SHP77 treated with DMSO at 0.1 percent for 48 hours (cell line): ENCODE measurements at places on chromosomes 7 and 10.

- no peak for DNase-seq
Measured at GRCh38 chr7:16397501-16398145, 23.7 kb downstream of the CRPPA start.

DNA sequence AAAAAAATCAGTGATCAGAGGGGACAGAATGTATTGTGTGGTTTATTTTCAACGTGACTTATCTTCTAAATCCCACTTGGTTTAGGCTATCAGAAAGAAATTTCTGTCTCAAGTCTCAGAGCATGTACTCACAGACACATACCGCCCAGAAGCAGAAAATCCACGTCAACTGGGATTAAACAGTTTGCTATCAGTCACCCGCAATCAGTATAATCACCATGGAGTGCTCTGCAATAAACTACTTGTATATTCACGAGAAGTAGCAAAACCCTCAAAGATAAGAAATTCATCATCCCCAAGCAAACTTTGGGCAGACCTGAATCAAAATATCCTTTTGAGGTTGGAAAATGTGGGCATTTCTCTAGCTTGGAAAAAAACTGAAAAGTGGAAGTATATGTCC lies 259.1 kb downstream of the FGFR2 start:
- no peak for DNase-seq

- DNase-seq: no peak
Measured at GRCh38 chr7:158406801-158407200, 180.8 kb downstream of the PTPRN2 start.

DNA sequence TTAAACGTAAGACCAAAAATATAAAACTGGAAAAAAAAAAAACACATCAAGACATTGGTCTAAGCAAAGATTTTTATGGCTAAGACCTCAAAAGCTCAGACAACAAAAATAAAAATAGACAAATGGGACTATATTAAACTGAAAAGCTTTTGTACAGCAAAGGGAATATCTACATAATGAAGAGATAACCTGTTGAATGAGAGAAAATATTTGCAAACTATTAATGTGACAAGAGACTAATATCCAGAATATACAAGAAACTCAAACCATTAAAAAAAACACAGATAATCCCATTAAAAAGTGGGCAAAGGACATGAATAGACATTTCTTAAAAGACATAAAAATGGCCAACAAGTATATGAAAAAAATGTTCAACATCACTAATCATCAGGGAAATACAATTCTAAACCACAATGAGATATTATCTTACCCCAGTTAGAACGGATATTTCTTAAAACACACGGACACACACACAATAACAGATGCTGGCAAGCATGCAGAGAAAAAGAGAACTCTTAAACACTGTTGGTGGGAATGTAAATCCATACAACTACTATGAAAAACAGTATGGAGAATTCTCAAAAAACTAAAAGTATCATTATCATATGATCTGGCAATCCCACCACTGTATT lies 28.8 kb downstream of the CNOT4 start:
- DNase-seq: no peak

GRCh38 chr7:98826811-98827231 lies 43.0 kb downstream of the TMEM130 start:
- no peak for DNase-seq

- no peak for DNase-seq
Measured at GRCh38 chr7:30001998-30002397, 12.4 kb upstream of the SCRN1 start.

- no peak for DNase-seq
Measured at GRCh38 chr7:50711271-50712175, 71.2 kb downstream of the GRB10 start.

GRCh38 chr10:126734015-126734414 lies 63.5 kb upstream of the C10orf90 start:
- DNase-seq: no peak

GRCh38 chr7:157017603-157018327 lies 7.3 kb upstream of the MNX1 start:
- DNase-seq: no peak

- no peak for DNase-seq
Measured at GRCh38 chr7:26554952-26555351, 263.3 kb downstream of the SNX10 start.

DNA sequence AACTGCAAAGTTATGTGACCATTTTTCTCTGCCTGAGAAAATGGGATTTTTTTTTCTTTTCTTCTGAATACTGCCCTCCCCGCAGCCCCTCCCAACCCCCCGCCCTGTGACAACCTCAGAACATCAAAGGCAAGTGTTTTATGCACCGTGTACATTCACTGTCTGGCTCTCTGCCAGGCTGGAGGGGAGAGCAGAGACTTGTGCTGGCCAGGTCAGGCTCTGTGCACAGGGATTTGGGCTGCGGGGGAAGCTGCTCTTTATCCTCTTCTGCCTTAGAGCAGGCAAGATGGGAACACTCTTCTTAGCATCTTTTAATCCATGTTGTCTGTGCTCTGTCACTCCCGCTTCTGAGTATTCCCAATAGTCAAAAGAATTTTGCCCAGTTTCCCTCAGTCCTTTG lies 195.1 kb downstream of the CCSER2 start:
- no peak for DNase-seq

GRCh38 chr7:70776627-70777101 lies 355.3 kb upstream of the GALNT17 start:
- DNase-seq: no peak

- DNase-seq: no peak
Measured at GRCh38 chr7:22350466-22351328, 6.3 kb downstream of the RAPGEF5 start.

GRCh38 chr7:29806208-29806994 lies at the start of gene WIPF3:
WIPF3 (plus strand) TSS chr7:29806508; CDS start chr7:29834725, 28,217 bp downstream.
- DNase-seq: no peak

- no peak for DNase-seq
Measured at GRCh38 chr7:121298831-121299239, 30.0 kb upstream of the WNT16 start.

- DNase-seq: no peak
Measured at GRCh38 chr10:70360215-70360614, 22.2 kb downstream of the LRRC20 start.

GRCh38 chr10:118840071-118840775 lies 85.5 kb upstream of the CACUL1 start:
- DNase-seq: no peak

GRCh38 chr7:133705596-133705995 lies 421.5 kb upstream of the LRGUK start:
- DNase-seq: no peak

DNA sequence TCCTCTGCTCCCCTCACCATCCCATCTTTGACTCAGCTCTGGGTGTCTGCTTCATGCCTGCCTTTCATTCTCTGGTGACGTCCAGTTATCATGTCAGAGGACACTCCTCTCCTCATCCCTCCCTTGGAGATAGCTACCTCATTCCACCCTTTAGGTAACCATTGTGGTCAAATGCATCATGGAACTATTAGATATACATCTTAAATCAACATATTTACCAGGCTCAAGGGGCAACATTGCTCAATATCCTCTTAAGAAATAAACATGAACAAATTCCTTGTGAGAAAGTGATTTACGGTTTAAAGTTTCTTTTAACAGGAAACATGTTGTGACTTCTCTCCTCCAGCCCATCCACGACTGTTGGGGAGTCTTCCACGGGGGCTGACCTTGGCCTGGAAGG lies 511.6 kb upstream of the IGFBP3 start:
- DNase-seq: no peak

GRCh38 chr10:132555648-132556575 lies 18.3 kb downstream of the INPP5A start:
- no peak for DNase-seq

DNA sequence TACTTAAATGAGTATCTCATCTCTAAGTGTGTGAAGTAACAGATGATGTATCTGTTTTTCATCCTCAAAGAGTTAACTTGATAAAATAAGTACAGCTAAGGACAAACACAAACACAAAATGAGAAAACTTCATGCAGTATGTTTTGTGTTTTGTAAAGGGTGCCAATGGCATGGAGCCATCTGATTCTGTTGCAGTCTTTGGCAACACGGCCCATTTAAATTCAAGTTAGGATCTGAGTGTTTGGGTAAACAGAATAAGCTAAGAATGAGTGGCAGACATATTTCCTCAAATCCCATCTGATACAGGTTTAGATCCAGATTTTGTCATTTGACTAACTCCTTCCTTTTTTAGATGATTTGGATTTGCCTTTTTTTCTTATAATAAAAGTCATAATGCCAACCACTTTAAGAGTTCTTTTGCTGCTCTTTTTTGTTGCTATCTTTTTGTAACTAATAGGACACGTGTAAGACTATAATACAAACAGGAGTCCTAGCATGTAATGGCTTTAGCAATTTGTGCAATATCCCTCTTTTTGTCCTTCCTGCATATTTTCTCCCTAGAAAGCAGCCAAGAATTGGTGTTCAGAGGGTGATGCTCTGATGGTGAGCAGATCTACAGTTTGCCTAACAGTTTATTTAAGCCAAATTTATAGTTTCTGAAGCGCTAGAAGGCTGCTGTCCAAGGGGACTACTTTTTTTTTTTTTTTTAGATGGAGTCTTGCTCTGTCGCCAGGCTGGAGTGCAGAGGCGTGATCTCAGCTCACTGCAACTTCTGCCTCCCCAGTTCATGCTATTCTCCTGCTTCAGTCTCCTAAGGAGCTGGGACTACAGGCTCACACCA lies 18.9 kb upstream of the ACTA2 start:
- no peak for DNase-seq

GRCh38 chr7:22230238-22230637 lies 126.7 kb downstream of the RAPGEF5 start:
- no peak for DNase-seq

DNA sequence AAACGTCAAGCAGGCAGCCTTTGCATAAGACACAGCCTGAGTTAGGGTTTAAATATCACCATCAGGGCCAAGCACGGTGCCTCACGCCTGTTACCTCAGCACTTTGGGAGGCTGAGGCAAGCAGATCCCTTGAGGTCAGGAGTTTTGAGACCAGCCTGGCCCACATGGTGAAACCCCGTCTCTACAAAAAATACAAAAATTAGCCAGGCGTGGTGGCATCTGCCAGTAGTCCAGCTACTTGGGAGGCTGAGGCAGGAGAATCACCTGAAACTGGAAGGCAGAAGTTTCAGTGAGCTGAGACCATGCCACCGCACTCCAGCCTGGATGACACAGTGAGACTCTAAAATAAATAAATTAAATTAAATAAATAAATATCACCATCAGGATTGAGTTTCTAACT lies 33.0 kb downstream of the SRPK2 start:
- no peak for DNase-seq

DNA sequence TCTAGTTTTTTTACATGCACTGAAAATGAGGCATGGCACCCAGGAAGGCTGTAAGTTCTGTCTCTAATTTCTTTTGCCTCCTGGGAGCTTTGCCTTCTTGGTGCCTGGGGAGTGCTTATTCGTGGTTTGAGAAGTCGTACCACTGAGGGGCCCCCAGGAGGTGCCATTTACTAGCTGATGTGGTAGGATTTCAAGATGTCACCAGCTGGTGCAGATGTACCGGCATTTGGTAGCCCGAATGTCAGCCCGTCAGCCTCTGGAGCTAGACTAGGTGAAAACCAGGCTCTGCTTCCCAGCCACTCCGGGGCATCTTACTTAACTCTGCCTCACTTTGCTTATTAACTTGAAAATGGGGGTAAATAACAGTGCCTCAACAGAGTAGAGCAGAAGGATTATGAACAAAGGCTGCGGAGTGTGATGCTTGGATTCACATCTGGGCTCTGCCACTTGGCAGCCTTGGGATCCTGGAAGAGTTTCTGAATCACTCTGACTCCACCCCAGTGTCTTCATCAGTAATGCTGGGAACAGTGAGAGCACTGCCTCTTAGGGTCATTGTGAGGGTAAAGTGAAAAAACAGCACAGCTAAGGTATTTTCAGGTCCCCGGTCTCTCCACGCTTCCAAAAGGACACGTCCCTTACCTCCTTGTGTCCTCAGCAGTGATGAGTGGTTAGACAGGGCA lies 31.4 kb upstream of the BTBD16 start:
- DNase-seq: no peak

- no peak for DNase-seq
Measured at GRCh38 chr7:5553298-5553877, 129.8 kb upstream of the TNRC18 start.

- no peak for DNase-seq
Measured at GRCh38 chr7:17342756-17343155, 44.3 kb downstream of the AHR start.

GRCh38 chr10:125262409-125262808 lies 102.0 kb upstream of the CTBP2 start:
- DNase-seq: no peak

GRCh38 chr10:12829831-12830390 lies 171.6 kb downstream of the CCDC3 start:
- no peak for DNase-seq

GRCh38 chr7:50406935-50407334 lies 43.2 kb downstream of the FIGNL1 start:
- no peak for DNase-seq
